ENCODE measurements at places on chromosomes 2 and 18. TPM values are rescaled to one million over a fixed set of nuclear protein-coding genes. Genes with fewer than 3 reads are reported as not detected.

SS18 gene
- total RNA-seq = 87.3 TPM

TFPI gene
- total RNA-seq = 292 TPM

NAGK gene
- 60.7 TPM for total RNA-seq

SIX3 gene
- not detected for total RNA-seq

TMEM17 gene
- total RNA-seq = 1.8 TPM

MEP1B gene
- not detected for total RNA-seq

MSTN gene
- 0.09 TPM for total RNA-seq

CAPG gene
- 121 TPM for total RNA-seq

SLC38A11 gene
- 0.55 TPM for total RNA-seq

All from smooth muscle cell of bladder (primary cell).